NCI-H1092 treated with DMSO at 0.1 percent for 48 hours (cell line): ENCODE measurements at places on chromosomes 12 and 14.

GRCh38 chr14:77128414-77128891 lies 13.1 kb downstream of the ZDHHC22 start:
- DNase-seq = peak; percentile 33

DNA sequence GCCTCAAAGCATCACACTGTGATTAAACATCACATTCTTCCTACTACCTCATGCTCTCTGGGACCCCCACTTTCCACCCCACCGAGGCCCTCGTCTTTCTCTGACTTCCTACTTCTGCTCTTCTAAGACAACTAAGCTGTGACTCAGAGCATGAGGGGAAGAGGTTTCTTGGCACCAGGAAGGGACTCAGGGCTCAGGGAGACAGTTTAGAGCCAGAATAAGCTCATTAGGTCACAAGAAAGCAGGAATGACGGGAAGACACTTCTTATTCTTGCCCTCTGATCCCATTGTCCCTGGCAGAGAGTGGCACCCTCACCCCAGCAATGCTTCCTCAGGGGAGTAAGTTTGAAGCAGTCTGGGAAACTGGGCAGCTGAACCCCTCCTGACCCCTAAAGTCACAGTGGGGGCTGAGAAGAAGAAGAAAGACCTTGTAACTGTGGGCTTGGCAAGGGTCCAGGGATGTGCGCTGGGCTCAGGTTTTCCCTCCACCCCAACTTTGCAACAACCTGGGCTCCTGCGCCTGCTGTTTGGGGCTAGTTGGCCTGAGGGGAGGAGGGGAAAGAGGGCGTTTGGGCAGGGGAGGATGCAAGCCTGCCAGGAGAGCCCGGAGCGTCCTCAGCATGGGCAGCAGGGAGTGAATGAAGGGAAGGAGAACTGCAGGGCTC lies 64.6 kb upstream of the ACTN1 start:
- no peak for DNase-seq

DNA sequence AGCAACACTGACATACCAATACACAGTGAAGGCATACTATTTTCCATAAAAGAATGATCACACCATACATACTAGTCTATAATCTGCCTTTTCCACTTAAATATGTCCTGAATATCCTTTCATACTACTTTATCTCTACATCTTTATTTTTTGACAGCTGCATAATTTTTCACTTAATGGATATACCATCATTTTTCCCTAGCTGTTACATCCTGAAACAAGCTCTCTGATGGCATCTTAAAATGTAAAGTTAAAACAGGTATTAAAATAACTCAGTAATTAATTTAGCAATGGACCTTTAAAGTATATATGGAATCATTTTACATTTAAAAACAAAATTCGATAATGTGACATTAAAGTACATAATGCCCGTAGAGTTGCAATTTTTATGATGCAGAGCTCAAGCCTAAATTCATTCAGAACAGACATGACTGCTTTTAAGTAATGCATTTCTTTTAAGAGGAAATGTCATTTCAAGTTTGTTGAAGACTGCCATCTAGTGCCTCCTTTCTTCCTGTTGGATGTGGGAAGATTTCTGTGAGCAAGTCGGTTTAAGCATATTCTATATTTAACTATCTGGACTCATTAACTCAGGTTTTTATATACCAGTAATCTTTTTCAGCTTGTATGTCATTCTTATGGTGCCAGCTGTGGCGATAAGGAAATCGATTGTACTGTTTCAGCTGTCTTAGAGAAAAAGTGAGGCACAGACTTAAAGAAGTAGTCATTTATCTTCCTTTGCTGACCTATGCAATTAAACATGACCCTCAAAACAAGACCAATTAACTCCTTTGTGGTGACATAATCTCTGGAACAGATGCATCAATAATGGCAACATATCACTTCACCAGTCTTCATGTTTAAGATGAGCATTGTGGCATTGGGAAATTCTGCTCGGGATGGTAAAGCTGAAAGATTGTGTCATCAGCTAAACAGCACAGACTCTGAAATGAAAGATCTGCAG lies 20.3 kb downstream of the PRICKLE1 start:
- DNase-seq = peak; percentile 57

DNA sequence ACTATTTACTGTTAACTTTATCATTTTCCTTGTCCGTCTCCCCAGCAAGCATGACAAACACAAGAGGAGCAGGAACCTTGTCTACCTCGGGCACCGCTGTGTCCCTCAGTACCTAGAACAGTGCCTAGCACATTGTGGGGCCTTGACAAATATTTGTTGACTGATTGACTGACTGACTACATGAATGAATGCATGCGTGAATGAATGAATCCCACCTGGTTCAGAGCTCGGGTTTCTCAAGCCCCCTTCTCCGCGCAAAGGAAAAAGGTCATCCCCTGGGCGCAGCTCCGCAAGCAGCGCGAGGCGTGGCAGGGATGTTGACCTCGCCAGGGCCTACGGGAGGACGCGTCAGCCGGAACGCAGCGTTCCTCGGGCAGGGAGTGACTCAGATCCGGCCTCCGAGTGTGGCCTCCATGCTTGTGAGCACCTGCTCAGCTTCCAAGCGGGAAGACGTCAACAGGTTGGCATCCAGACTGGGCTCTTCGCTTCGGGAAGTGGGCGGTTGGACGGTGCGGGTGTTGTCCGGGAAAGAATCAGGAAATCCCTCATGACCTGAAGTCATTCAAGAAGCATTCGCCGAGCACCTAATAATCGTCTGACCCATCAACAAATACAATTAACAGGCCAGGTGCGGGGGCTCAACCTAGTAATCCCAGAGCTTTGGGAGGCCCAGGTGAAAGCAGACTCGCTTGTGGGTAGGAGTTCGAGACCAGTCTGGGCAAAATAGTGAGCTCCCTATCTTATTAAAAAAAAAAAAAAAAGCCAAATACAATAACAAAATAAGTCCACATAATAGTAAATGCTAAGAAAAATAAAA lies 13.9 kb upstream of the UBC start:
- DNase-seq = no peak

DNA sequence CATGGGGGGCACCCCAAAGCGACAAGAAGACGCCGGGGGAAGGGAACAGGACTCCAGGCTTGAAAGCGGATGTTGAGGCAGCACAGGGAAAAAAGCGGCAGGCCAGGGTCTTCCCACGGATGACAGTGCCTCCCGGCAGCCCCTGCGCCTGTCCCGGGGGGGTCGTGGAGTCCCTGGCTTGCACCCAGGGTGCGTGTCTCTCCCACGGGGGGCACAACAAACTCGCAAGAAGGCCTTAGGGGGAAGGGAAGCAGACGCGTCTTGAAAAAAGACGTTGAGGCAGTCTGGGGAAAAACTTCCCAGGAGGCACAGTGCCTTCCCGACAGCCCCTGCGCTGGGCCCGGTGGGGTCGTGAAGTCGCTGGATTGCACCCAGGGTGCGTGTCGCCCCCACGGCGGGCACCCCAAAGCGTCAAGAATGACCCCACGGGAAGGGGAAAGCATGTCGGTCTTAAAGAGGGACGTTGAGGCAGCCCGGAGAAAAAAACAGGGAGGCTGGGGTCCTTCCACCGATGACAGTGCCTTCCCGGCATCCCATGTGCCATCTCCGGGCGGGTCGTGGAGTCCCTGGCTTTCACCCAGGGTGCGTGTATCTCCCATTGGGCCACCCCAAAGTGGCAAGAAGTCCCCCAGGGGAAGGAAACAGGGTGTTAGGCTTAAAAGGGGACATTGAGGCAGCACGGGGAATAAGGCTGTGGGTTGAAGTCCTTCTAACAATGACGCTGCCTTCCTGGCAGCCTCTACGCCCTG lies 159.9 kb upstream of the ALG10B start:
- no peak for DNase-seq

GRCh38 chr14:88975926-88976325 lies 151.5 kb downstream of the TTC8 start:
- DNase-seq = no peak

- DNase-seq = no peak
Observed at GRCh38 chr14:86796221-86797074, 1196.5 kb downstream of the GALC start.

GRCh38 chr12:42196723-42197603 lies 41.1 kb downstream of the YAF2 start:
- no peak for DNase-seq

- DNase-seq = no peak
Observed at GRCh38 chr12:118160536-118160935, 24.6 kb downstream of the PEBP1 start.

- no peak for DNase-seq
Observed at GRCh38 chr12:5971194-5971850, 26.3 kb upstream of the ANO2 start.

- DNase-seq = no peak
Observed at GRCh38 chr14:86515195-86515594, 985.3 kb downstream of the FLRT2 start.

- no peak for DNase-seq
Observed at GRCh38 chr14:104342435-104343293, 204.3 kb downstream of the KIF26A start.
